SHP77 (cell line): ENCODE measurements at places on chromosomes 2 and 18.

- no peak for DNase-seq
Observed at GRCh38 chr2:215528555-215528954, 92.7 kb upstream of the FN1 start.

DNA sequence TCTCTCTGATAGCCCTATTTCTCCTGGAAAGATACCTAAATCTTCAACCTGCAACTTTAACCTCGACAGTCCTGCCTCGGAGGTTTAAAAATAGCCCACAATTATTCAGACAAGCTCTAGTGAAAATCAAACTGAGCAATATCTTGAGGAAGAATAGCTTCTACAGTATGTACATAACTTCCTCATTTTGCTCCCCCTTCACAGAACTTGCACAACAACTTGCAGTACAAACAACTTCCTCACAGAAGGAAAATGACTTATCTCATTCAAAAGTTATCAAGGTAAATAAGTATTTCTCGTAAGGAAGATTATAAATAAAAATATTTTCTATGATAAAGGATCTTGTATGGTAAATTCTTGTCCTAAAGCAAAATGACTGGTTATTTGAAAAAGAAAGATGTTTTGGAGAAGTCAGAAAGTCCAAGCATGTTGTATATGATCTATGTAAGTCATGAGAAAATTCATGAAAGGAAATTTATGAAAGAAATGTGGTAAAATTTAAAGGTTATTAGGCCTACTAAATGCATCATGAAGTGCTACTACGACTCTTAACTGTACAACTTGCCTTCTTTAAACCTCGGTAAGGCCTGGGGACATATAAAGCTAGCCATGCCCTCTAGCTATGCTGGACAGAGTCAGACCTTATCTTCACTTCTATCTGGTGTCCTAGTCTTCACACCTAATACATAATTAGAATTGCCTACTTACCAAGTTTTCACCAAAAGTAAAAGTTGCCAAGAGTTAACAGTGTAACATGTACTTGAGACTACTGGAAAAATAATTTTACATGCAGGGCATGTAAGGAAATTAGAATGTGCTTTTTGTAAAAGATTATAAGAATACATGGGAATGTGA, 394.5 kb downstream of the DLGAP1 start:
- no peak for DNase-seq

GRCh38 chr2:78175645-78176044, 653.5 kb upstream of the LRRTM4 start:
- no peak for DNase-seq

DNA sequence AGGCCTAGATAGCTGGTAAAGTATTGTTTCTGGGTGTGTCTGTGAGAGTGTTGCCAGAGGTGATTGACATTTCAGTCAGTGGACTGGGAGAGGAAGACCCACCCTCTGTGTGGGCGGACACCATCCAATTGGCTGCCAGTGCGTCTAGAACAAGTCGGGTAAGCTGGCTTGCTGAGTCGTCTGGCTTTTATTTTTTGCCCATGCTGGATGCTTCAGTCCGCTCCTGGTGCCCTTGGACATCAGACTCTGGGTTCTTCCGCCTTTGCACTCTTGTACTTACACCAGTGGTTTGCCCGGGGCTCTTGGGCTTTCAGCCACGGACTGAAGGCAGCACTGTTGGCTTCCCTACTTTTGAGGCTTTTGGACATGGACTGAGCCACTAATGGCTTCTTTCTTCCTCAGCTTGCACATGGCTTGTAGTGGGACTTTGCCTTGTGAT, 24.3 kb downstream of the DIS3L2 start:
- DNase-seq, result no peak

DNA sequence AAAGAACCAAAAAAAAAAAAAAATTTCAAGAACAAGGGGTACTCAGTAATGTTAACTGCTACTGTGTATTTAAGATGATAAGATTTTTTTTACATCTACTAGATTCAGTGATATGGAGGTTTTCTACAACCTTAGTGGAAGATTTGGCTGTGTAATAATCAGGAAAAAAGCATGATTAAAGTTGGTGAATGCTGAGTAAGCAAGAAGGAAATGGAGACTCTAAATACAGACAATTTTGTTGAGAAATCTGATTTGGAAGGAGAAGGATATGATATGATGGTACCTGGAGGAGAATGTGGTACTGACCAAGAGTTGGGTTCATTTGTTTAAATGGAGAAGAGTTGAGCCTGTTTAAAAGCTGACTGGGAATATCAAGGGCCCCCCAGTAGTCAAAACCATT, 125.1 kb downstream of the WDPCP start:
- DNase-seq, result no peak

- DNase-seq, result no peak
Observed at GRCh38 chr2:240341064-240341463, 94.4 kb upstream of the GPC1 start.

DNA sequence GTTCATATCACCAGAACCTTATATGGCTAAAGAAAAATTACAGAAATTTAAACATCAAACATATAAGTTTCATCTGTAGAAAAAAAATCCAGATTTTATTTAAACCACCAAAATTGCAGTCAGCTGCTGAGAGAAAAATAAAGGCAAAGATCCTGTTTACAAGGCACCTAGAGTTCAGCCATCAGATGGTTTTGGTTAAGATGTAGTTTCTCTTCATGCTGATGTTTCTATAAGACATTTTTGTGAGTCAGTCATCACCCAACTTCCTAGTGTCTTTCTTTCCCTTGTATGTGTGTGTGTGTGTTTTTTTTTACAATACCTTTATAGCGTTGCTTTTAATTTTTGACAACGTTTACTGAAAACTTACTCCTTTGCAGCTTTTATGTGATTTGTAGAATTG, 26.1 kb upstream of the MMADHC start:
- DNase-seq, result no peak

GRCh38 chr2:85234868-85235267, 92.9 kb downstream of the TGOLN2 start:
- DNase-seq, result no peak

DNA sequence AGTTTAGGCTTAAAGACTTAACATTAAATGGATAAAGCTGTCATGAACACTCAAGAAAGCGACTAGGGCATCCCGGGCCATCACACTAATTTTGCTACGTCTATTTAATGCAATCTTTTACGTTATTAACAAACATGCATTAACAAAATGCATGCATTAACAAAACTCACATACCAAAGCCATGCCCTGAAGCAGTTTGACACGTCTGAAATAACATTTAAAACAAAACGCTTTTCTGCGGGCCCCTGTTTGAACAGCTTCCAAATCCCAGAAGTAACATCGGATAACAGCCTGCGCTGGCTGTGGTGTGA, 458 bp downstream of the B4GALT6 start:
- no peak for DNase-seq

DNA sequence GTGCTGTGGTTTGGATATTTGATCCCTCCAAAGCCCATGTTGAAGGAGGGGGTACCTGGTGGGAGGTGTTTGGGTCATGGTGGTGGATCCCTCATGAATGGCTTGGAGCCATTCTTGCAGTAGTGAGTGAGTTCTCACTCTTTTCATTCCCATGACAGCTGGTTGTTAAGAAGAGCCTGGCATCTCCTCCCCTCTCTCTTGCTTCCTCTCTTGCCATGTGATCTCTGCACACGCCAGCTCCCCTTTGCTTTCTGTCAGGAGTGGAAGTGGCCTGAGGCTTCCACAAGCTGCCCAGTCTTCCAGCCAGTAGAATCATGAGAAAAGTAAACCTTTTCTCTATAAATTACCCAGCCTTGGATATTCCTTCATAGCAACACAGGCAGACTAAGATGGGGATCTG, 8.6 kb downstream of the ADD2 start:
- no peak for DNase-seq

GRCh38 chr2:190759749-190760213, 110.9 kb downstream of the NAB1 start:
- no peak for DNase-seq

DNA sequence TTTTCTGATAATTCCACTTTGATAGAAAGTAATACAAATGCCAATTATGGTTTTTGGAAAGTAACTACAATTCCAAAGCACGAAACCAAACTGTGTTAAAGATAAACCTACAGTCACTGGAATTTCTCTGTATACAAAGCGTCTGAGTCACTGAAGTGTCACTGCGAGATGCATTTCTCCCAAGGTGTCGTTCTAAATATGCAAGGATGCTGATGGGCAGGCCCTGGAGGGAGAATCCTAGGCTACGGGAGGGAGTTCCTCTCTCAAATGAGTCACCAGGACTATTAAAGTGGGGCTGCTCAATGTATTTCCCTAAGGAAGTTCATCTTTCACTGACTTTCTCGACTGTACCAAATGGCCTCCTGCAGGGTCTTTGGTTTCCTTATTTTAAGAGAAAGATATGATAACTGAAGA, 163.8 kb upstream of the STK17B start:
- no peak for DNase-seq

- no peak for DNase-seq
Observed at GRCh38 chr18:57585855-57586250, 649 bp downstream of the FECH start.

GRCh38 chr2:46001741-46002506, 295.3 kb upstream of the EPAS1 start:
- DNase-seq, result no peak

DNA sequence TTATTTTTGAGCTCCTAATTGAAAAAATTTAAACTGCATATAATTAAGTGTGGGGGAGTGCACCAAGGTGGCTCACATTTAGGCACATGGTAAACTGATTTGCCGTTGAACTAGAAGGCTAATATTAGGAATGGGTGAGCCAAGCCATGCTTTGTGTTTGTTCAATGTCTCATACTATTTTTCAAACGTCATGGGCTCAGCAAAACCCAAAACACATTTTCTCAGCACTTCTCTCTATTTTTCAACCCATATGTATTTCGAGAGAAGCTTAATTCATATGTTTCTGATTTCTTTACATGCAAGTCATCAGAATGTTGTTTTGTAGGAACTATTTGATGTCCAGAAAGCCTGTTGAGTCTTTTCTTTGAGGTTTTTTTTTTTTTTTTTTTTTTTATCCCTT, 291.2 kb downstream of the TCF4 start:
- no peak for DNase-seq

DNA sequence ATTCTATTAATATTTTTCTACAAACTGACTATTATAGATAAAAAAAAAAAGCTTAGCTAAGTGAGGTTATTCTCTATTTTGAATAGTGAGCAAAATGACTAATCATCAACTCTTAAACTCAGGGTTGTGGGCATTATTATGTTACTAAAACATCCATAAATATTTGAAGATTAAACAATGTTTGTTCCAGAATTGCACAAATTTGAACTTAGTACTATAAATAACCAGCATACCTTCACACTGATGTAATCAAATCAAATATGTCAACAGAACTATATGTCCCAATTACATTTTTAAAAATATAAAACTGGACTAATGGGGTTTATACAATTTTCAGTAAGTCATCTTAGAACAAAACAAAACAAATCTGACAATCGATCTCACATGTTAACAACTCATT, 800.9 kb downstream of the LRP1B start:
- DNase-seq, result no peak

GRCh38 chr2:33680644-33681363, 81.7 kb upstream of the FAM98A start:
- DNase-seq, result no peak

DNA sequence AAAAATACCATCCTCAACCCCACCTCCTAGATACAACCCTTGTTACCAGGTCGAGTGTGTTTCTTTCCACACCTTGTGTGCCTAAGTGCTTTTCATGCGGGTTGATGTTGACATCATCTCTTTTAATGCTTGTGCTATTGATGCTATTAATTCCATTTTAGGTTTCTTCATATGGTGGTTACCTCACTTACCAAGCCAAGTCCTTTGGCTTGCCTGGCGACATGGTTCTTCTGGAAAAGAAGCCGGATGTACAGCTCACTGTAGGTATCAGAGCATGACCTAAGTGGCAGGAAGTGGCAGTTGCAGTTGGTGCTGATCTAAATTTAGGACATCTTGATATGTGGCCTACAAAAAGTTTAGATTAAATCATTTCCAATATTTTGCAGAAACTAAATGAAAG, 149.9 kb upstream of the TTC39C start:
- DNase-seq, result no peak
